RPMI7951 (cell line): ENCODE measurements at places on chromosomes 1 and 21.

DNA sequence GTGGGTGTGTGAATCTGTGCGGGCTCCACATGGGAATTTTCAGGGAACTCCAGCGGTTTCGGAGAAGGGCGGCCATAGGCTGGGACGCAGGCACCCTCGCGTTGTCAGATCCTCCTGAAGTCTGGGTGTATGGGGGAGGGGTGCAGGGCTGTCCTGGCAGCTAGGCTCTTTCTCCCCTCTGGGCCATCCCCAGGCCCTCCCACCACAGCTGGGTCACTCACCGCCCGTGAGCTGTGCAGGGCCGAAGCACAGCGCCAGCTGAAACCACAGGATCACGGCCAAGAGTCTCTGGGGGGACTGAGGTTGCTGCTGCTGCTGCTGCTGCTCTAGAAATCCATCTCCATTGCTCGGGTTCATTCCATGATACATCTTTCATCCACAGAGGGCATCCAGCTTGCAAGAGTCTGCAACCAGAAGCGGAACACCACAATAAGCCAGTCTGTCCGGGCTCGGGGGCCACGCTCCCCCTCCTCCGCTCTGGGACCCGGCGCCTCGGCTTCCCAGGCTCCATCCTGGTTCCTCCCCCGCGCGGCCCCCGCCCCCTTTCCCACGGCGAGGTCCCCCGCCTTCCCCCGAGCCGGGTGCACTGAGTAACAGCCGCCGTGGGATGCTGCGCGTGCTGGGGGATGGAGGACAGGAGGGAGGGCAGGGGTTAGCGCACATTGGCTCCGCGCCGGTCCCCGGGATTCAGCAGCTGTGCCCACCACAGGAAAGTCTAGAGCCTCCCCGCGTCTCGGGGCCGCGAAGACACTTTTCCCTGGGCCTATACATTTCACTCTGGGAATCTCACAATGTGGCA is 720 bp downstream of the SUSD4 start:
- DNase-seq: peak; percentile 37

- DNase-seq: peak; percentile 14
These were observed 5.7 kb upstream of the SVBP start for GRCh38 chr1:42822800-42823392.

DNA sequence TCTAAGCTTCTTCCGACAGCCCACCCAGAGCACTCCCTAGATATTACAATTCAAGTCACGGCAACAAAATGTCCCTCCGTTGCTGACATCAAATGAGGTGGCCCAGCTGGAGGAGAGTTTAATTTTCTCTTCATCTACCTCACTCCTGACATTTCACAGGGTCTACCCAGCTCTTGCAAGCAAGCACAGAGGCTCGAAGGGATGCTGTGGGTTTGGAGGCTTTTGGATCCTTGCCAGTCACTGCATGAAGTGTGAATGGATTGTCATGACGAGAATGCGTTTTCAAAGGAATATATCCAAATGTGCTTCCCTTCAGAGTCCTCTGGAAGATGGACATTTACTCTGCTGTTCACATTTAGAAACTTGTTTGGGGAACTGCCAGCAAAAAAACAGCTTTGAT is 33.5 kb downstream of the CAPN8 start:
- no peak for DNase-seq

- no peak for DNase-seq
These were observed 195.3 kb downstream of the C1orf94 start for GRCh38 chr1:34371829-34372532.

- DNase-seq: no peak
These were observed 24.2 kb downstream of the ENO1 start for GRCh38 chr1:8854240-8854639.

- no peak for DNase-seq
These were observed 57.8 kb upstream of the PGD start for GRCh38 chr1:10340930-10341590.

DNA sequence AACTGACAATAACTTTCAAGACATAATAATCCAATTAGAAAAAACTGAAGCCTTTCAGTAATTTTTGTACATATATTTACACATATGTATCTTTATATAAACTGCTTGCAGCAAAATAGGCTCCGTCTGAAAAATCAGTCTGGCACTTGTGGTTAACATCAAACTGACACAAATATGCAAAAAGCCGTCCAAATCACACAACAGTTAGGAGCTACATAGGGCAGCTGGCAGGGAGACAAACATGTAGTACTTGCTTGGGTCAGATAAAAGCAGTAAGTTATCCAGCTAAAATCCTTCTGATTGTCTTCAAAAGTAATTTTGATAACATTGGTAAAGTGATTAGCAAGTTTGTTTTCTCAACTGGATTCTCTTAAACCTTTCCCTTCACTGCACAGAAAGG is 14.7 kb upstream of the GUCA2A start:
- no peak for DNase-seq

- DNase-seq: peak; percentile 95
These were observed 37.7 kb upstream of the BCL10 start for GRCh38 chr1:85313888-85314696.

DNA sequence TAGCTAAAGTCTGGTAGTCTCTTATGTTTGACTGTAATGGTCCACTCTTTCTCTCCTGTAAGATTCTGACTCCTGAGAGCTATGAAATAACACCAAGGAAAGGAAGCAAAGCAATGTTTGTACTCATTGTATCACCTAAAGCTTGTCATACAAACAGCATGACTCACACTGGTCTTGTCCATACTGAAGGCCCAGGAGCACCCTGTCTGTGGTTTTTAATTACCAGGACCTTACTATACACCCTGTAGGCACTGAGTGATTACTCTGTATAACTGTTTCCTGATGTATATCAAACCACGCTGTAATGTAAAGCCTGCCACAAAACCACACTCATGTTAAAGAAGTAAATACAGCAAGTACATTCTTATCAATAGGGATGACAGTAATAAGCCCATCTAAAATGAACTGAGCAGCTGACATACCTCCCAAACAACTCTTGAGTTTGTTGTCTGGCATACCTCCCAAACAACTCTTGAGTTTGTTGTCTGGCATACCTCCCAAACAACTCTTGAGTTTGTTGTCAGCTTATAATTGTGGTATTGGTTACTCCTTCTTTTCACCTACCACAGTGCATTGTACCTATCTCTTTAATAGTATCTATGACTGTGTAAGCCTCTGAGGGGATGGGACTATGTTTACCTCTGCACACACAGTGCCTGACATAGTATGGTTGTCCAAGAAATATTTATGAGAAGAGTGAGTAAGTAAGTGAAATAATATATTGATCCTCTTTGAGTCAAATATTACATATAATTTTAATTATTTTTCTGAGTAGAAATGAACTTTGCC is 11.6 kb upstream of the TNFSF18 start:
- peak; percentile 91 for DNase-seq

GRCh38 chr1:61084491-61085031 is 2.2 kb downstream of the NFIA start:
- no peak for DNase-seq

GRCh38 chr1:151457911-151458801 is 1.1 kb downstream of the POGZ start:
- DNase-seq: peak; percentile 81

DNA sequence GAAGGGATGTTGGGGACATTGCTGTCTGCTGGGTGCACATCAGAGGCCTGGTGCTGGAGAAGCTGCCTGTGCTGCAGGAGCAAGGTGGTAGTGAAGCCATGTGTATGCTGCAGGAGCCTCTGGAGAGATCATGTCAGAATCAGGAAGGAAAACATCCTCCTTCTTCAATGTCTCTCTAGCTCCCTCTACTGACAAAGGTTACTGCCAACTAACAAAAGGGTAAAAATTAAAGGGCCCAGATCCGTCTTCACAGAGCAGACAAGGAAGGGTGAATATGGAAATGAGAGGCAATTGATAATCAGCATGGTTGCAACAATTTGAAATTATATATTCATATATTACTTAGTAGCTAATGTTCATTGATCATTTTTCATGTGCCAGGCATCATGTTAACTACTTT is 32.2 kb downstream of the FAM177B start:
- DNase-seq: no peak

DNA sequence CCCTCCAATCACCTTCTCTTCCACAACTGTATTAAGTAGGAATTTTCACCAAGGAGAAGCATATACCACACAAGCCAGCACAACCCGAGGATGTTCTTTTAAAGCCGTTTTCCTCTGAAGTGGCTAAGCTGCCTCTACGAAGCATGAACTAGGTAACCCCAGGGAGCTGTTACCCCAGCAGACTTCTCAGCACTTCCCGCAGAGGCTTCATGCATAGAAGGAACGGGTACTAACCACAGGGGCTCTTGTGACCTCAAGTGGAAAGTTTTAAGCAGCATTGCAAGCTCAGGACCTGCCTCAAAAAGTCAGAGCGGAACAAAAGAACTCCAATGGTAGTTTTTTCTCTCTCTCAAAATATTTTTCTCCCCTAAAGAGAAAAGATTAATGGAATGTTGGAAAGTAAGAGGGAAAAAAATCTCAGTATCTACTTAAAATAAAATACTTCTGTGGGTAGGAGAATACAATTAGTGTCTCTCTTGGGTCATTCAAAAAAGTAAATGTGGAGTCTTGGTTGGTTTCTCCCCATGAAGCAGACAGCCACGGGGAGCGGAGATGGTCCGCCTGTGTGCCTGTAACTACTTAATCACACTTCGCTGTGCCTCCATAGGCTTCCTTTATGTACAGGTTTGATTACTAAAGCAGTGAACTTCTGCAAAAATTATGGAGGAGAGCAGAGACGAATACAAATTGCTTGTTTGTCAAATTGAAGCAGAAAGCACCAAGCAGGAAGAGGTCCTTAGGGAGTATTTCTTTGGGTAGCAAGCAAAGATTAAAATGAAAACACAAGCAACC is 40.9 kb downstream of the STX6 start:
- no peak for DNase-seq

DNA sequence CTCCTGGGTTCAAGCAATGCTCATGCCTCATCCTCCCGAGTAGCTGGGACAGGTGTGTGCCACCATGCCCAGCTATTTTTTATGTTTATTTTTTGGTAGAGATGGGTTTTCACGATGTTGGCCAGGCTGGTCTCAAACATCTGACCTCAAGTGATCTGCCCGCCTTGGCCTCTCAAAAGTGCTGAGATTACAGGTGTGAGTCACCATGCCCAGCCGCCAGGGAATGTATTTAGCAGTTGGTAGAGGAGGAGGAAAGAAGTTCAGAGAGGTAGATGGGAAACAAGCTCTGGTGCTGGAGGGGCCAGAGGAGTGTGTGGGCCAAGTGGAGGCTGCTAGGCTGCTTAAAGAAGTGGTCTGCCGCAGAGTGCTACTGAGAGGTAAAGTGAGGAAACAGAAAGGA is 6.0 kb downstream of the DOP1B start:
- no peak for DNase-seq

DNA sequence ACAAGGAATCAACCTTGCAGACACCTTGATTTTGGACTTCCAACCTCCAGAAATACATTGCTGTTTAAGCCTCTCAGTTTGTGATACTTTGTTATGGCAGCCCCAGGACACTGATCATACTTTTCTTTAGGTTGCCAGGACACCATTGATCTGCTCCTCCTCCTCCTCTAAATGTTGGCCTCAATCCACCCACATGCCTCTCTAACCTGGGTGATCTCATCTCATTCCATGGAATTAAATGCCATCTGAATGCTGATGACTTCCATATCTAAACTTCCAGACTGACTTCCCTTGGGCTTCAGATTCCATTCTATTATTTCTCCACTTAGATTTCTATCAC is 7.4 kb upstream of the PPP1R15B start:
- DNase-seq: peak; percentile 37

DNA sequence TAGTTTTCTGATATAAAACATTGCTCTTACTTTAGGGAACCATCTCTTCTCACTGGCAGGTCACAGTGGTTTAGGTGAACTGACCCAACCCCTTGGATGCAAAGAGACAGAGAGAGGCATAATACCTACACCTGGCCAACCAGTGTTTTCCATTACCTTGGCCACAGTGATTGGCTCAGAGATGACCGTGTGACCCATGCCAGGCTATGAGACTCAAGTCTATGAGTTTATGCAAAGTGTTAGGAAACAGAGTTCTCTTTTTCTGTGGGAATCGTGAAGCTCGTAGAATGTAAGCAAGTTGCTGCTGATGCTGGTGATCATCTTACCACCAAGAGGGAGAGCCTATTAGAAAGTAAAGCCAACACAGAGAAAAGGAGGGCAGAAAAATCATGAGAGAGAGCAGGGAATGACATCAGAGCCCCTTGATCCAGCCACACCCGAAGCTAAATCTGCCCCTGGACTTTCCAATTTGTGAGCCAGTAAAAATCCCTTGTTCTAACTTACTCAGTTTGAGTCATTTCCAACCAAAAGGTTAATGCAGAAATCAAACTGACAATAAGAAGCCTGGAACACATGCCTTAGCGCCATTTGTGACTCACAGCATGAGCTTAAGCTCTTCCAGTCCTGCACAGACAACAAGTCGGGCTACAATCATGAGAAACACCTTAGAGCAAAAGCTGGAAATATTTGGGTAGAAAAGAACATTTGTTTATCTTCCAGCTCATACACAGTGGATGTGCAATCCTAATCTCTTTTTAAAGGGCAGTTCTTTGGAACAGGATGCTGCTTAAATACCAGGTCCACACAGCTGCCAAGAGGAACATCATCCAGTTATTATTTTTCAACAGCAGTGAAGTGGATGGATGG is 81.3 kb upstream of the KAZN start:
- peak; percentile 49 for DNase-seq

DNA sequence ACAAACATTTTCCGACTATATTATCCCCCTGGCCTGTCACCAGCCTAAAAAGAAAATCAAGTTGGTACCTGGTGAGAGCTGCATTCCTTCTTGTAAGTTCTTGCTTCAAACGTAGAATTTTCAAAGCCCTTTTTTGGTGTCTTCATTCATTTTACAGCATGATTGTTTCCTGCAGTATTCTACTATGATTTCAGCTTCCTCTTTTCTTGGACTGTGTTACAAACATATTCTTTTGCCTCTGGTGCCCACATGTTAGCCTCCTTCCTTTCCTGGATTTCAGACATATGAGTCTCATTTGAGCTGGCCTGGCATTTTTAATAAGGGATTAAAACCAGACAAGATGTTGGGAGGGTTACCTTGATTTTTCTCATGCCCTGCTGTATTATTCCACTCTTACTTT is 142.5 kb downstream of the PIGK start:
- no peak for DNase-seq

DNA sequence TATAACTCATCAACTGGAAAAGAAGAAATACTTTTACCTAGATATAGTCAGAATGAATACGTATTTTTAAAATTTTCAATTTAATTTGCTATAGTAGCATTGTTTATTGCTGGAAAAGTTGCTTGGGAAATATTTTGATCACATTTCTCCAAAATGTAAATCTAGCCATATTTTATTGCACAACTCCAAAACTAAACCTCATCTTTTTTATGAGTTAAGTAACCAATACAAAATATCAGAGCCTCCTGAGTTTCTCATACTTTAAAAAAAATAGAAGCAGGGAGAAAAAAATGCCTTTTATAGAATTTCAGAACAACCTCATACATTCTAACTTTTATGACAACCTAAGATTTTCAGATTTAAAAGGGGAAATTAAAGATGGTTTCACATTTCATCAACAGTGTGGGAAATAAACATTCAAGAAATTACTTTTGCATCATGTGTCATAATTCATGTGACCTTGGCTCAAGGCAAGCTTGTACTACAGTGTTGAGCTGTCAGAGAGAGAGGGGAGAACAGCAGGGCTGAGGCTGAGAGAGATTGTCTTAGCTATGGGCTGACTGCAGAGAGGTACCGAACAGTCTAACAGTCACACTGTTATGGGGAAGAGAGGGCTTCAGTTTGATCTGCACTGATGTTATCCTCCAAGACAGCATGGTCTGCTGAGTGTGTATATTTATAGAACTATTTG is 519.0 kb downstream of the LTN1 start:
- no peak for DNase-seq
